ENCODE measurements at places on chromosomes 2 and 18.

- no peak for DNase-seq
Observed at GRCh38 chr2:145736871-145737270, 1217.0 kb upstream of the ZEB2 start.

GRCh38 chr2:29174937-29175336 is 59.7 kb downstream of the CLIP4 start:
- DNase-seq, result no peak

- DNase-seq, result no peak
Observed at GRCh38 chr18:52991246-52991645, 651.2 kb downstream of the DCC start.

- no peak for DNase-seq
Observed at GRCh38 chr2:98463081-98463481, 18.4 kb downstream of the INPP4A start.

GRCh38 chr2:28377195-28377816 is 15.4 kb upstream of the FOSL2 start:
- no peak for DNase-seq

- no peak for DNase-seq
Observed at GRCh38 chr2:68163641-68164040, 6.0 kb downstream of the PNO1 start.

DNA sequence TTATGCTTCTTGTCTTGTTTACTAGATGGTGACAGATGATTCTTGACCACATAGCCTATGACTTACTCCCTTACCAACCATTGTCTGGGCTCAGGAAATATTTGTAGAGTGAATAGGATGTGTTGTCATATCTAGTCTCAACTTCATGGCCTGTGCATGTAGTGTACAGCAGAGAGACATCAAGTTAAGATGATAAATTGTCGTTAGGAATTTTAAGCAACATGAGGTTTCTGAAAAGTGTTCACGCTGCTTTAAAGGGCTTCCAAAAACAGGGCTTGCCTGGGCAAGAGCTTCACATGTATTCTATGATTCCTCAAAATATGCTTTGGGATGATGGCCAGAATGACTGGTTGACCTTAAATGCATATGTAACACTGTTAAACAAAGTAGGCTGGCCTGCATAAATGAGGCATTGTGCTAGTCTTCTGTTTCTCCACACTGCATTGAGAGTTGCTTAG is 424.0 kb downstream of the RND3 start:
- no peak for DNase-seq

DNA sequence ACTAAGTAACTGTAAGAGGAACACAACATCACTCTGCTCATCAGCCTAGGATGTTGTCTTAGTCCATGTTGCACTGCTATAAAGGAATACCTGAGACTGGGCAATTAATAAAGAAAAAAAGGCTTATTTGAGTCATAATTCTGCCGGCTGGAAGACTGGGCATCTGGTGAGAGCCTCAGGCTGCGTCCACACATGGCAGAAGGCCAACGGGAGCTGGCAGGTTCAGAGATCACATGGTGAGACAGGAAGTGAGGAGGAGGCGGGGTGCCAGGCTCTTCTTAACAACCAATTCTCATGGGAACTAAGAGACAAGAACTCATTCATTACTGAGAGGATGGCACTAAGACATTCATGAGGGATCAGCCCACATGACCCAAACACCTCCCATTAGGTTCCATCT is 46.8 kb downstream of the EPG5 start:
- DNase-seq, result no peak

DNA sequence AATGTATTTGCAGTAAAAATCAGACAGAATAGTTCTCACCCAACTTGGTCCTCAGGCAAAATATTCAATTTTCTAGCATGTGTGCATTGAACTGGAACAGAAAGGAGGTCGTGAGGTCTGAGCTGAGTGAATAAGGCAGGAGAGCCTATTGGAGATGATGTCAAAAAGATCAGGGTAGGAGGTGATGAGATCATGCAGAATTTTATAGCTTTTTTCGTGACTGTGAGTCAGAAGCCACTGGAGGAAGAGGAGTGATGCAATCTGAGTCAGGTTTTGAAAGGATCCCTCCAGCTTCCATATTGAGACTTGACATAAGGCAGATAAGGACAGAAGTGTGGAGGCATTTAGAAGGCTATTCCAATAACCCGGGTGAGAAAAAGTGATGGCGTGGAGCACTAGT is 299.5 kb upstream of the SOX11 start:
- DNase-seq, result no peak

- no peak for DNase-seq
Observed at GRCh38 chr2:216752855-216753505, 57.6 kb upstream of the IGFBP5 start.

GRCh38 chr18:34965108-34965507 is 76.1 kb upstream of the MAPRE2 start:
- DNase-seq, result no peak

- DNase-seq, result peak; percentile 51
Observed at GRCh38 chr2:231648579-231649174, 56.0 kb downstream of the TEX44 start.

- DNase-seq, result no peak
Observed at GRCh38 chr2:189719571-189719970, 43.0 kb downstream of the OSGEPL1 start.

DNA sequence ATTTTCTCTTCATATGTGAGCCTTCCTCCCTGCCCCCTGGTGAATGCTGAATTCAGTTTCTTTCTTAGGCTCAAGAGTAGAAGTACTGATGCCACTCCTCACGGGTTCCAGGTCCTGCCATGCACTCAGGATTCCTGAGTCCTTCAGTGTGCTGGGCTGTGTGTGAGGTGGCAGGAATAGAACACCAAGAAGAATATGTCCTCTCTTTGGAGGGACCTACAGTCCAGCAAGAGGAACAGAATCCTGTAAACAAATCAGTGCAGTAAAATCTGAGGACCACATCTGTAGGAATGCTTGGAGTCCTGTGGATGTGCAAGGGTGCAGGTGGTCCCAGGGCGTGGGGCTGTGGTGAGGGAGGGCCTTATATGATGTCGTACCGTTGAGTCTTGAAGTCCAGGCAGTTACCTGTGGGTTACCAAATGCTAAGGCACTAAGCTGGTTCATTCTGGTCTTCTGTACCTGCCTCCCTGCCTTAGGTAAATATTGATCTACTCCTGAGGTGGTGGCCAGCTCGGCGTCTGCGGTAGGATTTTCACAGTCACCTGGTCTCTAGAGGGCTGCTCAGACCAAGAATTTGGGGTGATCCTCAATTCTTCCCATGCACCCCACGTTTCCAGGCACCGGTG is 5.5 kb downstream of the ASAP2 start:
- DNase-seq, result no peak

GRCh38 chr2:151361674-151362370 is 4.4 kb downstream of the TNFAIP6 start:
- no peak for DNase-seq

GRCh38 chr2:173355866-173356508 is 1.3 kb downstream of the CDCA7 start:
- DNase-seq, result no peak

- DNase-seq, result no peak
Observed at GRCh38 chr2:37829616-37830395, 95.3 kb upstream of the RMDN2 start.

- DNase-seq, result no peak
Observed at GRCh38 chr2:113180131-113180946, 6.6 kb downstream of the PSD4 start.

DNA sequence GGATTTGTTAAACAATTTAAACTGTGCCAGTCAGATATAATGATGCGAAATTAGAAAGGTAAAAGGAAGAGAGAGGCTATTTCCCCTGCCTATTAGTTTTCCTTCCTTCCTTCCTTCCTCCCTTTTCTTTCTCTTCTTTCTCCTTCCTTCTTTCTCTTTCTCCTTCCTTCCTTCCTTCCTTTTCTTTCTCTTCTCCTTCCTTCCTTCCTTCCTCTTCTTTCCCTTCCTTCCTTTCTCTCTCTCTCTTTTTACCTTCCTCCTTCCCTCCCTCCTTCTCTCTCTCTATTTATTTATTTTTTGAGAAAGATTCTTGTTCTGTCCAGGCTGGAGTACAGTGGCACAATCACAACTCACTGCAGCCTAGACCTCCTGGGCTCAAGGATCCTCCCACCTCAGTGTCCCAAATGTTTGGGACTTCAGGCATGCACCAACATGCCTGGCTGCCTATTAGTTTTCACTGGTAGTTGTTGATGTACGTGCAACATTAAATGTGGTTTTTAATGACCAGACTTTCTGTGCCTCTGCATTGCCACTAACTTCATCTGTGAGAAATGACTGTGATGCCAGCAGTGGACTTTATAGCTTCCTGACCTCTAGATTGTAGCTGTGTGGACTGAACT is 48.7 kb upstream of the NFE2L2 start:
- DNase-seq, result no peak

- DNase-seq, result no peak
Observed at GRCh38 chr2:98205889-98206288, 118.9 kb downstream of the VWA3B start.

DNA sequence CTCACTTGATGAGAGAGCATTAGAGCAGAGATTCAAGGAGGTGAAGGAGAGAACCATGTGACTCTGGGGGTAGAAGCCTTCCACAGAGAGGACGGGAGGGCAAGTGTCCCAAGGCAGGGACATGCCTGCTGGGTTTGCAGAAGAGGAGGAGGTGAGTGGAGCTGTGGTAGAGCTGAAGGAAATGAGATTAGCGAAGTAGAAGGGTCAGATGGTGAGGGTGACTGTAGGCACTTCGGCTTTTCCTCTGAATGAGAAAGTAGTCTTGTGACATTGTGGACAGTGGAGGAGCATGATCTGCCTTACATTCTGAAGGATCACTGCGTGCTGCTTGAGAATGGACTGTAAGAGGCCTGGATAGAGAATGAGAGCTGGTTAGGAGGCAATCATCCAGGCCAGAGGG is 126.0 kb downstream of the NXPH2 start:
- DNase-seq, result no peak
